AG09309 (cell line): ENCODE measurements at places on chromosomes 6 and 20.
A peak's percentile ranks its signal among the peaks of the same experiment; 100 is the strongest.

DNA sequence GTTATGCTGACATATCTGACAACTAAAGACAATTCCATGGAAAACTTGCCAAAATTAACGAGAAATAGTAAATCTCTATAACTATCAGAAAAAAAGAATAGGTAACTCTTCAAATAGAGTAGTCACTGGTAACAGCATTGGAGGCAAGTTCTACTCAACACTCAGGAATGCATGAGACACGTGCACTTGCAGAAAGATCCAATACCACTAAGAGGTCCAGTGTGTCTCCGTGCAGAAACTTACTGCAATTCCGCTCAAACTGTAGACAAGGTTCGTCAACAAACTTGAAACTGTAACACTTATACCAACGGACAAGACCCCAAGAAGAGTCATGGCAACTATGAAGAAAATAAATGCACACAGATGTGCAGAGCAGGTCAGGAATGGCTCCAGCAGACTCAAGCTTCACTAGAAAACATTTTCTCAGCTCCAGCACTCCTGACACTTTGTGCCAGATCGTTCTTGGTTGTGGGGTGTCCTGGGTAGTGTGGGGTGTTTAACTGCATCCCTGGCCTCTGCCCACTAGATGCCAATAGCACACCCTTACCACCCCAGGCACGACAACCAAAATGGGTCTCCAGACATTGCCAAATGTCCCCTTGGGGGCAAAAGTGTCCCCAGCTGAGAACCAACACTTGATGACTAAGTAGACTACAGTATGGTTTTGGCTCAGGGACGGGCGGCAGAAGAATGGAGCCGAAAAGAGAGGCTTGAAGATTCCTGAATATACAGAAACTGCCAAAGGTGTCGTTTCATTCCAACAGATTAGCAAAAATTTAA lies 134.8 kb downstream of the DTNBP1 start:
- DNase-seq, result no peak

DNA sequence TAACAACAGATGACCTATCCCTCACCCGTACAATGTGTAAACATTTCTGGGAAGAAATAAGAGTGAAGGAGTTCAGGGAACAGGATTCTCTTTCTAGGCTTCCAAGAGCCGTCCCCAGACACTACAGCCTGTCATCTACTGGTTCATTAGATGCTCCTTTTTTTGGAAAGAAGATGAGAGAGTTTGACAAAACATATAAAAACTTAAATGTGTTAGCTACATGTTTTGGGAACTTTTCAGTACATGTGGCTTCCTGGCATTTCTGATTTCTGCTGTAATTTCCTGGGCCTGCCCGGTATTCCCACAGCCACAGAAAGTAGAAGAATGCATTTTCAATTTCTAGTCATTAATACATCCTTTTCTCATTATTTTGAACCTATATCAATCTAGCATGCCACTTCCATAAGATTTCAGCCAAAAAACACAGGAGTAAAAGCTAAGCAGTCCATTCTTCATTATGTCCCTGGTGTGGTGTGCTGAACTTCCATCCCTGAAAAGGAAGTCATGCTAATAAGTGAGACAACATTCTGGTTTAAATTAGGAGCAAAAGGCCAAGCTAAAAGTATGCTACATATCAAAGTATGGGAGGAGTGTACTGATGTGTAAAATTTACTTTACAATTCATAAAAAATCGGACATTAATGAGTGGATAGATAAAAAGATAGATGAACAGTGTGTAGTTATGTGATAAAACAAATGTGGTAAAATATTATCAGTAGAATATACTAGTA lies 198.2 kb downstream of the WDR27 start:
- no peak for DNase-seq

DNA sequence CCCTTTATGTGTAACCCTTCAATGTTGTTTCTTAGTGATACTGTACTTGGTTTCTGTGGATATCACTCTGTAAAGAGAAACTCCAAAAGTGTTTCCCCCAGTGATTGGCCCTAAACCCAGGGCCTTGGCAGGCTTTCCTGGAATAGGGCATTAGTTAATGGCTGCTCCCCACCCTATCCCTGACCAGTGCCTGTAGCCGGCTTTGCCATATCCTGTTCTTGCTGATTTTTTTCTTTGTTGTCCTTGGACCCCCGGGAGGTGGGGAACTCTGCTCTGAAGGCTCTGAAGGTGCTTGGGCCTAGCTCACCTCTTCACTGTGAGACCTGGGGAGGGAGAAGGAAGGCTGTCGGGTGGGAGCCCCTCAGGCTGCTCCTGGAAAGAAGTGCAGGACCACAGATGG lies 120.1 kb downstream of the TCP11 start:
- no peak for DNase-seq

GRCh38 chr20:9447182-9447581 lies 67.2 kb upstream of the LAMP5 start:
- no peak for DNase-seq

GRCh38 chr20:41738604-41739206 lies 120.5 kb upstream of the CHD6 start:
- DNase-seq, result no peak

- no peak for DNase-seq
These were observed 2.3 kb downstream of the HLA-DQB2 start for GRCh38 chr6:32761072-32761471.

DNA sequence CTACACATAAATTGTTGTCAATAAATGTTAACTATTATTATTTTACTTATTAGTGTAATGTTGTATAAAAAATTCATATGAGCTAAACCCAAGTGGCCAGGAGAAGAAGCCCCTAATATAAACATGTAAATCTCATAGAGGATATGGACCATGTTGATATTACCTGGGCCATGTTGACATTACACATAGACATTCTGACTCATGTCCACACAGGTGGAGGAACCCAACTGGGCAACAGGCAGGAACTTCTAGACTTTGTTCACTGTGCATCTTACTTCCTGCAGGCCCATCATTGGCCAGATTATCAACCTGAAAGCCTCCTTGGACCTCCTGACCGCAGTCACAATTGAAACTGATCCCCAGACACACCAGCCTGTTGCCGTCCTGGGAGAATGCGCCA lies 7.2 kb downstream of the BPIFA2 start:
- DNase-seq, result no peak

DNA sequence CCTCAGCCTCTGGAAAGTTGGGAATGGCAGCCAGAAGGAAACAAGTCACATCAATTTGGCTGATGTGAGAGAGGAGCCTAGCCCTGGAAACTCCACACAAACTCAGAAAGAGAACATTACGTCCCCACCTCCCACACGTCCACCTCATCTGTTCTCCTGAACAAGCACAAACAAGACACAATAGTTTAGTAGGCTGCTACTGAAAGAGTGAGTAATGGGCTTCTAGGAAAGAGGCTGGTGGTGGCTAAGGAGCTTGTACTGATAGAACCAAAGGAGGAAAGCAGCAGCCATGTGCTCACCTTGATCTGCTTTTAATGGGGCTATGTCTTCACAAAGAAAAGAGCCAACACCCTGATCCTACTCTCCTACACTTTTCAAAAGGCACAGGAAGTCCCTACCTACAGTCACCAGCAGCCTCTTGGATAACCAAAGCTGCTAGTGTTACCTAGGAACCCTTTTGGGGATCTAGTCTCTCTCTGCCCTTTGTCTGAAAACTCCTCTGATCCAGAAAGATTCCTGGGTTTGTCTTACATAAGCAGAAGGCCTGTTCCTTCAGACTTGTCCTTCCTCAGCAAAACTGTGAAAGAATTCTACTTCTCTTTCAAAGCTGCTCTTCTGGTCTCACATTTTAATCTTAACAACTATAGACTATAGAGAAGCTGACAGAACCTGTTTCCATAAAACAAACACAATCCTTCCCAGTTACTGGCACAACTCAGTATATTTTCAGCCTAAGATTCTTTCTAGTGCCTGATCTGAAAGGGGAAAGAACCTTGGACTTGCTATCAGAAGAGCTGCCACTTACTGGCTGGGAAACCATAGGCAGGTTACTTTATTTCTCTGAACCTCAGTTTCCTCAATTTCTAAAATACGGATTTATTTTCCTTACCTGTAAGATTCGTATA lies 3.1 kb downstream of the PLAGL2 start:
- no peak for DNase-seq

DNA sequence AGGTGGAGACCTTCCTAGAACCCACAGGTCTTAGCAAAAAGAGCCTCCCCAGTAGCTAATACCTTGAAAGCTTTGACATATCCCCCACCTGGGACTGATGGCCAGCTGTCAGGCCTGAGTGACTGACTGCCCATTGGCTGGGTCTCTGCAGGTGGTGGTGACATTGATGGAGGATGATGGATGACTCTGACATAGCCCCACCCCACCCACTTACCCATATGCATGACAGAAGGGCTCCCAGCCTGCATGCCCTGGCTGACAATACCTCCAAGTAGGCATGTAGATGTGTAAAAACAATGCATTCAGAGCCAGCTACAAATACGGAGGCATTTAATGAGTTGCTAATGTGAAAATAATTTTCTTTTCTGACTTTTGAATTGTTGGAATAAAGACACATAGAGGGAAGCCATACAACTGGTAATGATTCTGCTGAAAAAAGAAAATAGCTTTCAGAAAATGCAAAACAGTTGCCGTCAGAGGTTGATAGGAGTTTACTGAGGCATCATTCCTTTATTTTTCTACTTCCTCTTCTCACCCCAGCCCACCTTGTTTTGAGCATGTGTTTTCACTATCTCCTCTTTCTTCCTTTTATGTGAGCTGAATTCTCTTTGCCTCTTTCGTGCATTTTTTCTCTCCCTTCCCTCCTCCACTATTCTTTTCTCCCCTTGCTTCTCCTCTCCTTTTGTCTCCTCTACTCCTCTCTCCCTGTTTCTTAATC lies 70.6 kb downstream of the OLIG3 start:
- DNase-seq, result no peak

DNA sequence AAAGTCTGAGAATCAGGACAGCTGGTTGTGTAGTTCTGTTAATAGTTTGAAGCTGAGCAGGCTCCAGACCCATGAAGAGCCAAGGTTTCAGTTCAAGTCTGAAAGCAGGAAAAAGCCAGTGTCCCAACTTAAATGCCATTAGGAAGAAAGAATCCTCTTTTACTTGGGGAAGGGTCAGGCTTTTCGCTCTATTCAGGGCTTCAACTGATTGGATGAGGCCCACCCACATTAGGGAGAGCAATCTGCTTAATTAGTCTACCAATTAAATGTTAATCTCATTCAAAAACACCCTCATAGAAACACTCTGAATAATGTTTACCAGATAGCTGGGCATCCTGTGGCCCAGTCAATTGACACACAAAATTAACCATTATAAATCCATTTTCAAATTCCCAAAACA lies 462.2 kb downstream of the EPM2A start:
- no peak for DNase-seq

GRCh38 chr6:3911614-3912336 lies 62.6 kb downstream of the FAM50B start:
- DNase-seq, result peak; percentile 42

- DNase-seq, result no peak
These were observed 90.2 kb upstream of the TOX2 start for GRCh38 chr20:43824309-43825050.

DNA sequence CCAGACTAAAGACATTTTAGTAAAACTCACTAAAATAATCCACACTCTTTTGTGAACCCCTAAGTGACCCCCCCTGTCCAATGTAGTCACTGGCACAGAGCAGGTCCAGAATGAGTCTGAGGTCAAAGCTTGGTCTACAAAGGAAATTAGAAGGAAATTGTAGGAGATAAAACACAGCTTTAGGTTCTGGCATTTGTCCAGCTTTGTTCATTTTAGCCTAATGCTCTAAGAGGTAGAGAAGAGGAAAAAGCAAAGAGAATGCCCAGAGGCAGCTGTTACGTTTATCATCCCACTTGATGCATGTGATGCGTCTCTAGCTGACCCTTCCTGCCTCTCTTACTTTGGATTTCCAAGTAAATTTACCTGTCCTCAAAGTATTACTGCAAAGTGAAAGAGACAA lies 62.5 kb downstream of the CNKSR3 start:
- no peak for DNase-seq

DNA sequence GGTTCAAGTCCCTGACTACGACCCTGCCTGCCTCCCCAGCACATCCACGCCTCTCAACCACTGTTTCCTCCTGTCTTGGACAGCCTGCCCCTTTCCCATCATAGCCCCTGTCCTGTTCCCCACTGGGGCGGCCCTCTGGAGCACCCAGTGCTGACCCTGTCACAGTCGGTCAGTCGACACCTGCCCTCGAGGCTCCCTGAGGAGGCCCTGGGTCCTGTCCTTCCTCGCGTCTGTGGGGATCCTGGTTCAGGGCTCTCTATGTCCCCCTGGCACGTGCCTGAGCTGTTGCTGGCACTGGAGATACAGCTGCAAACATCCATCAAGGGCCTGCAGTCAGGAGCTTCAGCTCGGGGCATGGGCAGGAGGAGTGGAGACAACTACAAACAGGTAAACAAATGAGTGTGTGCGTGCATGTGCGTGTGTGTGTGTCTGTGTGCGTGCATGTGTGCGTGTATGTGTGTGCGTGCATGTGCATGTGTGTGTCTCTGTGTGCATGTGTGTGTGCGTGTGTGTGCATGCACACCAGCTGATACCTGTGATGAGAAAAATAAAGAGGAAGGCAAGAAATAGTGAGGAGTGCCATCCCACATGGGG lies 132.8 kb downstream of the PHACTR3 start:
- no peak for DNase-seq

DNA sequence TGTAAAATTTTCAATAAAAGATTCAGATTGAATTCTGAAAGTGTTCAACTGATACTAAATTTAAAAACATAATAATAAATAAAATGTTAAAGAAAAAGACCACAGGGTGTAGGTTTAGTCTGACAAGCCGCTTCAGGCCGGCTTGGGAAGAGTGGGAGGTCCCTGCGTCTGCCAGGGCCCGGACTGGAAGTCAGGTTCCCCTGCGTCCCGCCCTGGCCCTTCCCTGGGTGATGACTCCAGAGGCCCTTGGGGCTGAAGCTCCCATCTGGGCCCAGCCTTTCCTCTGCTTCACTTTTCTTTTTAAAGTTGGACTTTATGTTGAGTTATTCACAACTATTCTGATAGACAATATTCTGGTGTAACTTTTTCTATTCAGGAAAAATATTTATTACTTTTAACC lies 93.3 kb downstream of the SMOC2 start:
- no peak for DNase-seq

GRCh38 chr6:149696901-149697300 lies 21.0 kb downstream of the LATS1 start:
- DNase-seq, result no peak

DNA sequence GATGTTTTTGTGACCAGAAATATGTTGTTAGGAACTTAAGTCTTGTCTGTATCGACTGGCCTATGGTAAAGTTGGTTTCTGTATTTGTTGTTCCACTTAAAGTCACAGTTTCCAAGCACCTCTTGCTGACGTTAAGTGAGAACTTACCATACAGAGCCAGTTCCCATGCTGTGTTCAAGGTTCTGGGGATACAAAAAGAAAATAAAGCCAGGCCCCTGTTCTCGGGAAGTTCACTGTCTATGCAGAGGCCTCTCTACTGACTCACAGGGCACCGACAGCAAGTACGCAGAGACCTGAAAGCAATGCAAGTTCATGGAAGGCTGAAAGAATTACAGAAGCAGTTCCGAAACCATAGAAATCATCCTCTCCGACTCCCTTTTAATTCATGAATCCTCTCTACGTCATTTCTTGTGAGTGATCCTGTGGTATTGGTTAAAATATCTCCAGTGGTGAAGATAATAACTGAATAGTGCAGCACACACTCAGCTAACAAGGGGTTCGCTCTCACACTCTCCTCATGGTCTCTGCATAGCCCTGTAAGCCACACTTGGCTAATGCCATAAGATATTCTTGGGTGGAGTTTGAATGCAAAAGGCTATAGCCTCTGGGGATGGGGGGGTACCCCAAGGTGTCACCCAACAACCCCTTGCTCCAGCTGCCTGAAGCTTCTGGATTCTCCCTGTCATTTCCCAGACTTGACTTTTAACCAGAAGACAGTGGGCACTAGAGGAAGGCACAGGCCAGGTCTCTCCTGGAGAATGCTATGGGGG lies 91.2 kb upstream of the EXOC2 start:
- no peak for DNase-seq
